ENCODE measurements at places on chromosomes 3 and 15.

- no peak for DNase-seq
These were observed 187.4 kb downstream of the ZIC4 start for GRCh38 chr3:147218965-147219364.

- no peak for DNase-seq
These were observed 291.8 kb downstream of the OCA2 start for GRCh38 chr15:27807335-27807734.

- no peak for DNase-seq
These were observed 204.8 kb upstream of the TSC22D2 start for GRCh38 chr3:150203273-150203672.

GRCh38 chr3:9908286-9908685 lies 5.6 kb downstream of the IL17RE start:
- DNase-seq, result no peak

- DNase-seq, result no peak
These were observed 34.8 kb upstream of the FAM174B start for GRCh38 chr15:92690395-92690794.

- no peak for DNase-seq
These were observed 125.1 kb downstream of the GABRG3 start for GRCh38 chr15:27095886-27096624.

DNA sequence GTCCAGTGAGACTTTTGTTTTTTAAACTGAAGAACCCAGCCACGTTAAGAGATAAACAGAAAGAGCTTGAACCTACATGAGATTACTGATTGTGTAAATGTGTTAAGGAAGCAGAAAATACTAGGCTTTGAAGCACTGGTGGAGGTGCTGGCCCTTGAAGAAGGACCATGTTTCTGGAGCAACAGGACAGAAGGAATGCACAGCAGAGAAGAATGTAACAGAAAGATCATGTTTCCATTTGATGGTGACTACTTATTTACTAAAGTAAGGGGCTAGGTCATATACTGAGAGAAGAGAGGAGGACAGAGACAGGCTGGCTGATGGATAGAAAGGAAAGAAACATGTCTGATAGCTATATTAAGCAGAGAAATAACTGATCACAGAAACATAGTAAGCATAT lies 88.8 kb downstream of the CLASP2 start:
- DNase-seq, result no peak

DNA sequence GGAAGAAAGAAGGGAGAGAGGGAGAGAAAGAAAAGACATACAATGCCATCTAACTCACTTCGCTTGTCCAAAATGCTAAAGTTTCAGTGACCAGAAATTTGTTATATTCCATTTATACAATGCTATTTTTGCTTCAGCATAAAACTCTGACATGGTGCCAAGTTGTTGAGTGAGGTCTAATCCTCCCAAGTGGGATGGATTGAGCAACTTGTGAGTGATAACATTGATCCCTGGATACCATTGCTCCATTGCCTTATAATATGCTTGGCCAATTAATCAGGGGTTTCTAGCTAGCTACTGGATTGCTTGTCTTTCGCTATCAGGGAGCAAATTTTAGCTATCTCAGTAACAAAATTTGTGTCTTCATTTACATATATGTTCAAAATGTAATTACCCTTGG lies 615.6 kb upstream of the DPPA4 start:
- DNase-seq, result no peak

- no peak for DNase-seq
These were observed 37.3 kb upstream of the B3GALNT1 start for GRCh38 chr3:161142486-161142885.

- DNase-seq, result no peak
These were observed 36.0 kb downstream of the TIGIT start for GRCh38 chr3:114329823-114330222.

GRCh38 chr3:99419116-99419515 lies 219.3 kb upstream of the COL8A1 start:
- no peak for DNase-seq

DNA sequence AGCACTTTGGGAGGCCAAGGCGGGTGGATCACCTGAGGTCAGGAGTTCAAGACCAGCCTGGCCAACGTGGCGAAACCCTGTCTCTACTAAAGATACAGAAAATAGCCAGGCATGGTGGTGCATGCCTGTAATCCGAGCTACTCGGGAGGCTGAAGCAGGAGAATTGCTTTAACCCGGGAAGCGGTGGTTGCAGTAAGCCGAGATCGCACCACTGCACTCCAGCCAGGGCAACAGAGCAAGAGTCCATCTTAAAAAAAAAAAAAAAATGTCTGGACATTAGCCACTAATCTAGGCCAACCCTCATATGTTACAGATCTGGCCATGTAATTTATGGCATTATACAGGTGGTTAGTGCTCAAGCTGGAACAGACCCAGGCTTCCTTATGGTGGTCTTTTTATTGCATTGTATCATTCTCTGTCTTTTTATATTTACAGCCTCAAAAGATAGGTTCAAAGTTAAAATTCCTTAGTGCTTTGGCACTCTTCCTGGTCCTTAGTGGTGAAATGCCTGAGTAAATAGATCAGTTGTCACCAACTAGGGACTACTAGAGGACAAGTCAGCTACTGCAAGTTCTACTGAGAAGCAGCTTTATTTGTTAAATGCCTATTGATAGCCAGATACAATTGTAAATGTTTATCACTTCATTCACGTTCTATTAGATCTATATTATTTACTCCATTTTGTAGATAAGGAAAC lies 16.0 kb downstream of the STARD9 start:
- no peak for DNase-seq

DNA sequence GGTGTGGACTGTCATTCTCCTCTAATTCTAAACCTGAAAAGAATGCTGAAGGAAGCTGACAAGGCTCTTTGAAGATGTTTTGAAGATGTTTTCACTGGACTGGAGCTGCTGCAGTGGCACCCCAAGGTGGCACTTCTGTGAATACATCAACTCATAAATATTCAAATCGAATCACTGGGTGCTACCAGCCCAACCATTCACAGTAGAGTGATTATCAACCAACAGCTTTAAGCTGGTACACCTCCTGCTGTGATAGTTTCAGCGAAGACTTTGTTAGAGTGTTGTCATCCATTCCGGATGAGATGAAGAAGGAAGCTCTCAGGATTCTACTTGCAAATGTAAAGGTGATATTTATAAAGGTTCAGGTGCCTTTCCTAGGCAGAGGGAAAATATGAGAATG lies 106.6 kb downstream of the LSAMP start:
- DNase-seq, result no peak

DNA sequence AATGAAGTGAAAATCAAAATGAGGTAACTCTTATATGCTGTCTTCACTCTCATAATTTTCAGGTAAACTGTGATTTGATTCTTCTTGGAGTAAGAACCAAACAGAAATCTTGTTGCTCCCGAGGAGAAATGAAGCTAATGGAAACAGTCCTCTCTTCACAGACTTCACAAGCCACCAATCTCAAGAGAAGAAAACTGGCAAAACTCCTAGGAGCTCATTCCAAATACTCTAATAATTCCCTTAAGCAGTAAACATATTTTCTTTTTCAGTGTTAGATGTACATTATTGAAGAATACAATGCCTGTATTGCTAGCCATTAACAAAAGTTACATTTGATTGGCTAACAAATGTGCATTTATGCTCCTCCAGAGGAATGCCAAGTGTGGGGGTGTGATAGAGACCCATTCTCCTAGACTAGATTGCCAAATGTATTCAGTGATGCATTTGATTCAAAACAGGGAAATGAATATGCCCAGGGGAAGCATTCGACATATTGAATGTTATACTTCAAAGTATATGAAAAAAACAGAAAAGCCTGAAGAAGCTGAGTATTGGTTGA lies 11.8 kb upstream of the RIOX2 start:
- DNase-seq, result no peak

DNA sequence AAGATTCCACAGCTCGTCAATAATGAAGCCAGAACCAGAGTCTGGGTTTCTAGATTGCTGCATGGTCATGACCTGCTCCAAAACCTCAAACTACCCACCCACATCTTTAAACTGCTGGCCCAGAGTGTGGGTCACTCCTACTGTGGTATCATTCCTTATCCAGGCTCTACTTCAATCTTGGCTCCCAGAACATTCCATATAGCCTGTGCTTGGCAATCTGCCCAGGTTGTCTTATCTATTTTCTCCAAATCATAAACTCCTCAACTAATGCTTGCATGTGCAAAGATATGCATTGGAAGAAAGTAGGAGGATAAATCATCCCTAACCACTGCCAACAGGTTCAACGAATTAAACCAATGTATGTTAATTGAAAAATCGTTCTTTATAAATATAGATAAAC lies 169.7 kb downstream of the ANXA2 start:
- DNase-seq, result no peak

GRCh38 chr3:149587383-149587782 lies 70.4 kb downstream of the WWTR1 start:
- no peak for DNase-seq

DNA sequence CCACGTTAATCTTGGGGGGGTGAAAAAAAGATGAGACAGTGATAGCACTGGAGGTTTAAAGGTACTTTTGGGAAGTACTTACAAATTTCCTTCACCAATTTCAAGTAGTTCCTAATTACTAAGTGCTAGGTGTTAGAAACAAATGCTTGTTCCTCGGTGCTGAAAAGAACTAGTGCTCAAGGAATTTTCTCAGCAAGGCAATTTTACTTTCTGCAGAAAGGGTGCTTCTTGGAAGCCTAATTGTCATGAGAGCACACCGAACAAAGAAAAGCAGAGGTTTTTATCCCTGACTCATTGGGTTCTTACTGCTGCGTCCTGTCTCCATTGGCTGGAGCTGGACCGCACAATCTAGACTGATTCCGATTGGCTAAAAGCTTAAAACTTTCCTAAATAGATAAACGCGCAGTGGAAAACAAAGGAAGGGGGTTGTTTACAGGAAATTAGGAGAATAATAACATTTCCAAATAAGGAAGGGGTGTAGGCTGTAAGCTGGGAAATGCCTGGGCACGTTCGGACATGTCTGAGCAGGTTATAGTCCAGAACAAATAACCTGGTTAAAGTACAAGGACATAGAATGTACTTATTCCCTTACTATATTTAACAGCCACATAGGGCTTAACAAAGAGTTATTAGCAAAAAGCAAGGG lies 49.6 kb downstream of the CHD2 start:
- DNase-seq, result no peak

GRCh38 chr3:33921608-33922007 lies 123.2 kb downstream of the PDCD6IP start:
- no peak for DNase-seq

- peak; percentile 72 for DNase-seq
These were observed 959 bp downstream of the SFMBT1 start for GRCh38 chr3:53044711-53045517.

DNA sequence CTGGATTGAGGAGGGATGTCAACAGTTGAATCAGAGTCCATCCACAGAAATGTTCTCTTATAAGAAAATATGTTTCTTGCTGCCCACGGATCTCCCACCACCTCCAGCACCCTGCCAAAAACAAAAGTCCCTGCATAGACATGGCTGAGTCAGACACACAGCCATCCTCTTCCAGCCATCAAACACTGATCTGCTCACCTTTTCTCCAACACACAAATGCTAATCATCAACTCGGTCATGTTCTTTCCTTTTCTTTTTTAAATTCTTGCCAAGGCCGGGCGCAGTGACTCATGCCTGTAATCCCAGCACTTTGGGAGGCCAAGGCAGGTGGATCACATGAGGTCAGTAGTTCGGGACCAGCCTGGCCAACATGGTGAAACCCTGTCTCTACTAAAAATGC lies 110.7 kb upstream of the IL12A start:
- DNase-seq, result no peak

DNA sequence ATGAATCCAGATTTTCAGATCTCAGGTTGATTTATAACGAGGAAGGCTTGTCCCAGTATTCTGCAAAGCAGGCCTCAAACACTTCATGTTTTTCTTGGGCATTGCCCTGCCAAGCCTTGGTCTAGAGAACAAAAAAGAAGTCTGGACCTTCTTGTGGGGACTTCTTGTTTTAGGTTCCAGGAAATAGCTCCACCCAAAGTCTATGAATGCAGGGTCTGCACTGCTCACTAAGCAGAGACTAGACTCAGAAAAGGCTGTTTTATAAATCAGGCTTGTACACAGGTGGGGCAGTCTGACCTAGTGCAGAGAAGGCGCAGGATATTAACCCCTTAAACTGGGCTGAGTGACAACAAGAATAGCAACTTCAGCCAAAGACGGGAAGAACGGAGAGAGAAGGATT lies 44.3 kb downstream of the GLB1 start:
- DNase-seq, result no peak

DNA sequence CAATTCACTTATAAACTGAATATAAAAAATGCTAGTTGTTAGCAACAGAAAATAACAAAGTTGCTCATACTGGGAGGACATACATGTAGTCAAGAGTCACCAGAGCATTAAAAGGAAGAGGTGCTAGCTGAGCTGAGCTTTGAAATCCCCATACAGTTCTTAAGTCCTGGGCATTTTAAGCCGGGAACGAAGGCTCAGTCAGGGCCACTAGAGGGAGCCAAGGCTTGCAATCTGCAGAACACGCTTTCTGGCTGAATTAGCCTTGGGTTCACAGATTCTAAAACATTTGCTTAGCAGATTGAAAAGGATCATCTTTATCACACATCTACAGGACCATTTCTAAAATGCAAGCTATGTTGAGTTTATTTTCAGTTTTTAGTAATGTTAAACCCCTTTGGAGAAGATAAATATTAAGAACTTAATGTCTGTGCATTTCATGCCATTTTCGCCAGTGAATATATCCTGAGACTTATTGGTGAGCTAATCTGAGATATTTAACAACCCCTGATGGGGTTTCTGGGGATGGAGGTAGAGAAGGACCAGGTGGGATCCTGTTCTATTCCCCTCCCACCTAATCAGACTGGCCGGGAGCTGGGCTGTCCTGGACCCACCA lies 26.3 kb upstream of the MNS1 start:
- DNase-seq, result no peak

- no peak for DNase-seq
These were observed 4.7 kb upstream of the COPB2 start for GRCh38 chr3:139394116-139394515.

DNA sequence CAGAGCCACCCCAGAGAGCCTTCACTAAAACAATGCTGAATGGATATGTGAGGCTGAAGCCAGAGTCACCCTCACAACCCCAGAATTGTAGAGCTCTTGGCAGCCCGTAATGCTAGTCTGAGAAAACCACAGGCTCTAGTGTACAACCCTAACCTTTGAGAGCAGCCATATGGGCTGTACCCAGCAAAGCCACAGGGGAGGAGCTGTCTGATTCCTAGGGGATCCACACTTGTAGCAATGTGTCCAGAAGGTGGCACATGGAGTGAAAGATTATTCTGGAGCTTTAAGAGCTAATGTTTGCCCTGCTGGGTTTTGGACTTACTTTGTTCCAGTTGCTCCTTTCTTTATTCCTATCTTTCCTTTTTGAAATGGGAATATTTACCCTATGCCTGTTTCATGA lies 626.8 kb downstream of the GRM7 start:
- no peak for DNase-seq

DNA sequence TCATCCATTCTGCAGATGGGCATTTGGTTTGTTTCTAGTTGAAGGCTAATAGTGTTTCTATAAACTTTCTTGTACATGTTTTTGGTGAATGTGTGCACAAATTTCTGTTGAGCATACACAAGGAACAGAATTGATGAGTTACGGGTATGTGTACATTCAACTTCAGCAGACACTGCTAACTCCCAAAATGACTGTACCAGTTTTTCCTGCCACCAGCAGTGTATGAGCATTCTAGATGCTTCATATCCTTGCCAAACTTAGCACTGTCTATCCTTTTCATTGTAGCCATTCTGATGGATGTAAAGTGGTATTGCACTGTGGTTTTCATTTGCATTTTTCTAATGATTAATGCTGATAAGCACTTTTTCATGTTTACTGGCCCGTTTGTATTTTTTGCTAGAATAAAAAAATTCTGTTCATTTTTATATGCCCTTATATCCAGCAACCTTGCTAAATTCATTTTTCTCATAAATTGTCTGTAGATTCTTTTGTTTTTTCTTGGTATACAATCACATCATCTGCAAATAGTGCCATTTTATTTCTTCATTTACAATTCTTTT lies 110.2 kb downstream of the ATP1B3 start:
- no peak for DNase-seq

Data from tibial artery (tissue), 4 donors.